ENCODE measurements at places on chromosomes 13 and 19.

- DNase-seq, result no peak
Measured at GRCh38 chr19:954272-954671, 28.4 kb downstream of the ARID3A start.

GRCh38 chr13:24124789-24125476, 35.6 kb upstream of the SPATA13 start:
- DNase-seq, result no peak

GRCh38 chr13:37443538-37443937, 155.0 kb downstream of the POSTN start:
- no peak for DNase-seq

- DNase-seq, result no peak
Measured at GRCh38 chr19:48393559-48394330, at the start of gene GRIN2D. GRIN2D (plus strand) TSS chr19:48393668; CDS start chr19:48398393, 4,725 bp downstream.

DNA sequence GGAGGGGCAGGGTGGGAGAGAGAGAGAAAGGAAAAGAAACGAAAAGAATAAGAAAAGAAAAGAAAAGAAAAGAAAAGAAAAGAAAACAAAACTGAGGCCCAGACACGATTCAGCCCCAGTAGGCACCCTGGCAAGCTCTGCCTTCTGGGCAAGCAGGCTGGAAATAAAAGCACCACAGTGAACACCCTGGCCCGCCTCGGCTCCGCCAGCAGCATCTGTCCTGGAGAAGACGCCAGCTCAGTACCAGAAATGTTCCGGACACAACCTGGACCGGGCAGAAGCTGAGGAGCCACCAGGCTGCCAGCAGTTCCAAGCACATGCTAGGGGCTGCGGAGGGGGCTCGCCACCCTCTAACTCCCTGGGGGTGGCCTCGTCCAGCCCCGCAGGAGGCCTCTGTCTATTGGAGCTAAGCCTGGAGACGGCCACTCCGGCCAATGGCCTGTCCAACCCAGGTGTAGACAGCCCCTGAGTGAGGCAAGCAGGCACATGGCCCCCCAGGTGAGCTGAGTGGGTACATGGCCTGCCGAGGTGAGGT, 11.4 kb upstream of the CPAMD8 start:
- no peak for DNase-seq

DNA sequence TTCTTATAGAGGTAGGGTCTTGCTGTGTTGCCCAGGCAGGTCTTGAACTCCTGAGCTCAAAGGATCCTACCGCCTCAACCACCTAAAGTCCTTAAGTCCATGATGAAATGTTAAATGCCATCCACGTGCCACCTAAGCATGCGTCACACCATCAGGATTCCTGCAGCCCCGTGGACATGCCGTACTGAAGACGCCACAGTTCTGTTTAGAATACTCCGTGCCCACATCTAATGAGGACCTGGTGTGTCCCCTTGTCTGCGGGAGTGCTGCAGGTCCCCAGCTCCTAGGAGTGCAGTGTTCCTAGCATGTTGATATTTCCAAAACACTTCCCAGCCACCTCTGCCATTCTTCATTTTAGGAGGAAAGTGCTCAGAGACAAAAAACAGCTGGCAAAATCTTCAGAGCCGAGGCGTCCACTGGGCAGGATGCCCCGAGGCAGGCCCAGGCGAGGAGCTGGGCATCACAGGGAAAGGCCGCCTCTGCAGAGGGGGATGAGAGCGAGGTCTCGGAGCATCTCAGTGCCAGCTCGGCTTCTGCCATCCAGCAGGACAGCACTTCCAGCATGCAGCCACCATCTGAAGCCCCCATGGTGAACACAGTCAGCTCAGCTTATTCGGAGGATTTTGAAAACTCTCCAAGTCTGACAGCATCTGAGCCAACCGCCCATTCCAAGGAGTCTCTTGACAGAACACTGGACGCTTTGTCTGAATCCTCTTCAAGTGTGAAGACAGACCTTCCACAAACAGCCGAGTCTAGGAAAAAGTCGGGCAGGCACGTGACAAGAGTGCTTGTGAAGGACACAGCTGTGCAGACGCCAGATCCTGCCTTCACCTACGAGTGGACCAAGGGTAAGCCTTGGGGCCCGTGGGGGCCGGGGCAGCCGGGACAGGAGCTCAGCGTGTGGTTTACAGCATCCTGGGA, 13.2 kb downstream of the C19orf44 start:
- DNase-seq, result no peak

DNA sequence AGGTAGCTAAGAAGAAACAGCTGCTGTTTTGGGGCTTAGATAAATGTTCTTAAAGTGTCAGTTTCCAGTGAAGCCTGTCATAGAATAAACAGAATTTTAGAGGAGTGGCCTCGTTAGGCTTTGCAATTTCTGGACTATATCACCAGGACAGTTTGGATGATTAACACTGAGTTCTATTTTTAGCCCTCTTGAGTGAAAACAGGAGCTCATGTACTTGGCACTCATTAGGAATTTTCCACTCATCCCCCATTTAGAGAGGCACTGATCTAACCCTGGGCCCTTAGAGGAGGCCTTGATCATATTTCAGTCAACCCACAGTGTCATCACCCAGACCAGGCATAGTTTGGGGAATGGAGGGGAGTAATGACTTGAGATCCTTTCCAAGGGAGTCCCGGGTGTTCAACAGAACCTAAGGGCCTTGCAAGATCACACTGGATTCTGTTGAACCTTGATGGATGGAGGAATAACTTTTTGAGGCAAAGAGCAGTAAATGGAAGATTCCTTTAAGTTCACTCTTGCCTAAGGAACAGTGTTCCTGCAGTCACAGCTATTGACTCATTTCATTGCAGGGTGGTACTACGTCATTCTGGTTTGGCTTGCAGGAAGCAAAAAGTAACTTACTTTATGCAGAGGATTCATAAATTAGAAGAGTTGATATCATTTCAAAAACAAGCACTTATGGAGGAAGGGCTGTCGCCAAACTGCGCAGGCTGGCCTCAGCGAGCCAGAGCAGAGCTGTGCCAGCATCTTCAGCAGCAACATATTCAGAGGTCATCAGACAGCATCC, 160.2 kb downstream of the SLC7A1 start:
- no peak for DNase-seq
